Cardiac septum (tissue), 1 donor: ENCODE measurements at places on chromosomes 1 and 21. TPM values are rescaled to one million over a fixed set of nuclear protein-coding genes. Genes with fewer than 3 reads are reported as not detected.

DNA sequence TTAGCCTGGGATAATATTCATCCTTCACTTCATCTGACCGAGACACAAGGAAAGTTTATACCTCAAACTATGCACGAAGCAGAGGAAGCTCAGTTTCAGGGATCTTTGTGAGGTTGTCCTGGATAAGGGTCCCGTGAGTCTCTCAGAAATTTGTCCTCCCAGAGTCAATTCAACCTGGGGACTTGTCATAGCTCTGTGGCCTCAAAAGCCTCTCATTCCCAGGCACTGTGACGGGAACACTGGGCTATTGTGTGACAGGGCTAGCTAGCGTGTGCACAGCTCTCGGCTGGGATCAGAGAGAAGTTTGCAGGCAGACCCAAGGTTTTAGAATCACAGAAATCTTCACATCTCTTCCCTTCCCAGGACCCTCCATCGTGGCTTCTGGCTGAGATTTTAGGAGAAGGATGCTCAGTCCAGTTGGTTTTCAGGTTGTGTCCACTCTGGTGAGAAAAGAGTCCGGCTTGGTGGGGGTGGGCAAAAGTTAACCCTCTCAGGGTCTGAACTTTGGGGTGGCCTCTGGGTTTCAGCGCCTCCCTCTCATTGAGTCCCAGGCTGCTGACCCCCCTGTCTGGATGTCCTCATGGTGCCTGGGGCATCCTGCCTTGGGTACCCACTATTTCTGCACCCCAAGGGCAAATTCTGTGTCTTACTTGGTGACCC, 20.4 kb upstream of the LBR start:
- no peak for DNase-seq

DNA sequence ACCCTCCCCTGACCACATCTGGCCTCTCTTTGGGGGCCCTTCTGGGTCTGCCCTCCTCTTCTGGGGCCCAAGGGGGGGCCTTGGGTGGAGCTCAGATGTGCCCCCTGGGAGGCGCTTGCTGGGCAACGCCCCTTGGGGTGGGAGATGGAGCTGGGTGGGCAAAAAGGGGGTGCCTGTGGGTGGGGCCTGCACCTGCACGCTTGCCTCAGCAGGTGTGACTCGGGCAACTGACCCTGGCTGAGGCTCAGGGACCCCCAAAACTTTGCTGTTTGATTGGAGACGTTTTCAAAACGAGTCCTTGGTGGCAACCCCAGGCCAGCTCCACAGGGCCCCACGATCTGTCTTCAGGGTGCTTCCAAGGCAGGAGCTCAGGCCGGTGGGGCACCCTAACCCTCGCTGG, 105.3 kb downstream of the SIK1 start:
- no peak for DNase-seq

DNA sequence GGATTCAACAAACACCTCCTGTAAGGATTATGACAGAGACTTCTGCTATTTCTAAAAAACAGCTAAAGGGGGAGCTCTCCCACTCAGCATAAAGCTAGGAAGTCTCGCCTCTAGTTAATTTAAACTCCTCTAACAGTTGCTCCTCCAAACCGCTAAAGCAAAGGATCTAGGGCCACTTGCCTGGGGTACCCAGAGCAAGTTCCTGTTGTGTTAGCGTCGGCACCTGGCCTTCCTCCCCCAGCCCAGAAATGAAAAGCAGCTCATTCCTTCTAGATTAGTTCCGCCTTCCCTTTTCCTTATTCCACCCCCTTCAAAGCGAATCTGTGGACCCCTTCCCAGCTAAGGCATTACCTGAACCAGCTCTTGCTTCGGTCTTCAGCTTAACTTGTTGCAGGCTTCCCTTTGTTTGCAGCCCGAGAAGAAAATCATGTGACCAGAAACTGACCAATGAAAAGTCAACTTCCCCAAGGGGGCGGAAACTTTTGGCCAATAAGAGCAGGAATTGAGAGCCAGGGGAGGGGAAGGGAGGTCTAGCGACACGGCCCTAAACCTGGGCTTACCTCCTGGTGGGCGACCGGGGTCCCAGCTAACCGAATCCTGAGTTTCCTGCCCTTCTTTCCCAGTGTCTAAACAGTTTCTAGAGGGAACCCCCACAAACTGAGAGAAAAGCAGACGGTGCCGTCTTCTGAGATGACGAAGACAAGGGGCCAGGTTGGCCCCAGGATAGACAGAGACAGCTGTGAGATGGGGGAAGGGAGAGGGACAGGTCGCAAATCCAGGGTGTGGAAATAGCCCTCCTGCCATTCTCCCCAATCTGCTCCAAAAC, at the start of gene PBXIP1:
TSS of gene PBXIP1 (minus strand) at position 382 of the 826 bp plus-strand sequence. CDS start 2,378 bp downstream, outside the sequence.
- peak; percentile 90 for DNase-seq

TMIGD3 gene
- total RNA-seq: 0.32 TPM

DNA sequence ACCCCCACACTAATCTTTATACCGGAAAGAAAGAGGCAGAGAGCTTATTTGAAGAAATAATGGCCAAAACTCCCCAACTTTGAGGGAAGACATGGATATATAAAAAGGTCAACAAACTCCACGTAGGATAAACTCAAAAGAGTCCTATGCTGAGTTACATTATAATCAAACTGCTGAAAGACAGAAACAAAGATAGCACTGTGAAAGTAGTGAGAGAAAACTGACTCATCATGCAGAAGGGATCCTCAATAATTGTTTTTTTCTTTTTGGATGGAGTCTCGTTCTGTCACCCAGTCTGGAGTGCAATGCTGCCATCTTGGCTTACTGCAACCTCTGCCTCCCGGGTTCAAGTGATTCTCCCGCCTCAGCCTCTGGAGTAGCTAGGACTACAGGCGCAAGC, 48.5 kb upstream of the TTC39A start:
- DNase-seq: no peak

DNA sequence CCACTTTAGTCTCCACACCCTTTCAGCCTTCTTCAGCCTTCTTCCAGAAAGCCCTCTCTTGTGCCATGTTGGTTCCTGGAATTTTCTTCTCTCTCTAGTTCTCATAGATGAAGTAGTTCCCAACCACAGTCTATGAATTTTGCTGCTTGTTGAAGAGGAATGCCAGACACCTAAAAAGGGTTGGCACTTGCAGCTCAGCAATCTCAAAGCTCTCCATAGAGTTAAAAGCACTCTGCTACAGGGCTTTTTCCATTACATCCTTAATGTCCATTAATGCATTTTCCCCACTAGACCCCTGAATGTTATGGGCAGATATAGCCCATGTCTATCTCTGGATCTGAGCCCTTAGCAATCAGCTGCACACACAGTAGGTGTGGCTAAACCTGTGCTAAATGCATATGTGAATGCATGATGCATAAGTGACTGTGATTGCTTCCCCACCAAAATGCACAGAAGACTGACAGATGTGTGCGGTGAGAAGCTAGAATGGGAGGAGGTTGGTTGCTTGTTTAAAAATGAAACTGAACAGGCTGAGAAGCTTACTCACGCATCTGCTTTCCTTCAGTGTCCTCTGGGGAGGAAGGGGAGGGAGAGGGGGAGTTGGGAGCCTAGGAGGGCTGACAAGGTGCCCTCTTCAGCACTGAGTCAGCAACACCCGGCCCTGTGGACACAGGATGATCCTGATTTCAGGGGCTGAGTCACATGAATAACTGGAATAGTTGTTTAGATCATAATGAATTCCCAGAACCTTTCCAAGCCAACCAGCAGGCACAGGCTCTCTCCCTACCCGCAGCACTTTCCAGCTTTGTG, 146.1 kb upstream of the FGGY start:
- DNase-seq: peak; percentile 89

HDAC1 gene
- 29.9 TPM for total RNA-seq

DNA sequence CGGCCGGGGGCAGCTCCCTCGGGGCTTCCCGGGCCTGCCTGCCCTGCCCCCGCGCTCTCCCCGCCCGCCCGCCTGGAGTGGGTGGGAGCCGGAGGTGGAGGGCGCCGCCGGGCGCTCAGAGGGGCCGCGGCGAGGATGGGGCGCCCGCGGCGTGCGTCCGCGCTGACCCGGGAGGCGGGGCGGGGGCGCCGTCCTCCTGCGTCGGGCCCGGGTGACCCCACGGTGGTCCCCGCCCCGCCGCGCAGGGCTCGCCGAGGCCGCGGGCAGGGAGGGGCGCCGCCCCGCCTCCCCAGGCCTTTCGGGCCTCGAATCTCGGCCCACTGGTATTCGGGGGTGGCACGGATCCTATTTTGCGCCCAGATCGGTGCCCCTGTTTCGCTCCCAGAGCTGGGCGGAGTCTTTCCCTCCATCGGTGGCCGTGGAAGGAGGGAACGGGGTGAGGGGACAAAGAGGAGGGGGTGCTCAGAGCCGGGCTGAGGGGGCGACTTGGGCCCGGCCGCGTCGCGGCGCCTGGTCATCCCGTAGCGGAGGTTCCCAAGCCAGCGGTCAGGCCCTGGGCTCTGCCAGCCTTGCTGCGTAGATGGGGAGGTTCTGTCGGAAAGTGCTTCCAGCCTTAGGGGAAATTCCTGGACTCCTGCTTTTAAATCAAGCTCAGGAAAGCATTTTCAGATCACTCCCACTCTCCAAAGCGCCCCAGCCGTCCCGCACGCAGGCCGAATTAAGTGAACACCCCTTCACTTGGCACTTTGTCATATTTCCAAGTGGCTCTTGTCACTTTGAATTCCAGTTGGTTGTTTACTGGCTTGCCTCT, 545 bp downstream of the PATJ start:
- peak; percentile 79 for DNase-seq

- no peak for DNase-seq
These were observed 3.6 kb upstream of the CRABP2 start for GRCh38 chr1:156709031-156709430.

DNA sequence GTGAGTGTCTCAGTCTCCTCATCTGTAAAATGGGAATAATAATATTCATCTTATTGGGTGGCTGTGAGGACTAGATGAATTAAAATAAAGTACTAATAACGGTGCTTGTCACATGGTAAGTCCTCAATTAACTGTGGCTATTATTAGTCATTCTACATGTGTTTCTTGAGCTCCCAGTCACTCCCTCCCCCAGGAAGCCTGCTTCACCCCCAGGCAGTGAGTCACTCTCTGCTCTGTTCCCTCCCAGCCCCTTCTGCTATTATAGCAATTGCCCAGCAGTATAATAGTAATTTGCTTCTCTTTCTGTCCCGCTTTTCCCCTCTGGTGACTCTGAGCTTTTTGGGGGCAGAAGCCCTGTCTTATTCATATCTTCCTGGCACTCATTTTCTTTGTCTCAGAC, 102.0 kb downstream of the BEND5 start:
- DNase-seq: no peak

DNA sequence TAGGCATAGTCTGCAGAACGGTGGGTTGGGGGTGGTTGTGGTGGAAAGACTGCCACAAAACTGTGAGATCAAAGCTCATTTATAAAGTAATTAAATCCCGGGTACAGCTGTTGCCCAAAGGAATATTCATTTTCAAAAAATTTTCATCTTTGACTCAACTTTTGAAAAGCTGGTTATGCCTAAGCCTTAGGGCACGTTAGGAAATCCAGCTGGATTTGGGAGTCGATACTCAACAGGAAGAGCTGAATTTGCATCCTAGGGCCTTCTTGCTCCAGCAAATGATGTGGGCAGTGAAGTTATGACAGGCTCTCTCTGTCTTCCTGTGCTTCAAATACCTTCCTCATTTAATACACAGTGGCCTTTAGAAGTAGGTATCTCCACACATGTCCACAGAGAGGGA, 31.7 kb downstream of the ZP4 start:
- DNase-seq: no peak

ITLN2 gene
- total RNA-seq: not detected

OR2L3 gene
- total RNA-seq: not detected

- no peak for DNase-seq
These were observed 734 bp downstream of the MED18 start for GRCh38 chr1:28329395-28330153.

OR2T2 gene
- not detected for total RNA-seq

- no peak for DNase-seq
These were observed 417.7 kb upstream of the KAZN start for GRCh38 chr1:14180738-14181137.

- no peak for DNase-seq
These were observed 5.8 kb downstream of the MAPKAPK2 start for GRCh38 chr1:206690516-206690915.

TTLL10 gene
- total RNA-seq: 0.22 TPM

- no peak for DNase-seq
These were observed 3.0 kb downstream of the CRYBG2 start for GRCh38 chr1:26350701-26351589.

- no peak for DNase-seq
These were observed 111.9 kb upstream of the SLC44A3 start for GRCh38 chr1:94708299-94708685.

DONSON gene
- 8.2 TPM for total RNA-seq

GRCh38 chr1:234538930-234539649, 60.1 kb upstream of the TARBP1 start:
- no peak for DNase-seq

DNA sequence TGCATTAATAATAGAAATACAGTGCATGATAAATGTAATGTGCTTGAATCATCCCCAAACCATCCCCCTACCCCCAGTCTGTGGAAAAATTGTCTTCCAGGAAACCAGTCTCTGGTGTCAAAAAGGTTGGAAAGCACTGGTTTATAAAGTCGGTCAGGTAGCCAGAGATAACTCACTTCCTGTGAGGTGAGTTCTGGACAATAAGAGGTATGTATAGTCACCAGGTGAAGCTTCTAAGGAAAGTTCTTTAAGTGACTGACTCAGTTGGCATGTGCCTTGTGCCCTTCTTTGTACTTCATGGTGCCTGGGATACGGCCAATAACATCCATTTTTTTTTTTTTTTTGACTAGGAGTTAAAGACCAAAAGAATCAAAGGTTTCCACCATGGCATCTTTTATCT, 103.7 kb downstream of the GPATCH2 start:
- no peak for DNase-seq

DNA sequence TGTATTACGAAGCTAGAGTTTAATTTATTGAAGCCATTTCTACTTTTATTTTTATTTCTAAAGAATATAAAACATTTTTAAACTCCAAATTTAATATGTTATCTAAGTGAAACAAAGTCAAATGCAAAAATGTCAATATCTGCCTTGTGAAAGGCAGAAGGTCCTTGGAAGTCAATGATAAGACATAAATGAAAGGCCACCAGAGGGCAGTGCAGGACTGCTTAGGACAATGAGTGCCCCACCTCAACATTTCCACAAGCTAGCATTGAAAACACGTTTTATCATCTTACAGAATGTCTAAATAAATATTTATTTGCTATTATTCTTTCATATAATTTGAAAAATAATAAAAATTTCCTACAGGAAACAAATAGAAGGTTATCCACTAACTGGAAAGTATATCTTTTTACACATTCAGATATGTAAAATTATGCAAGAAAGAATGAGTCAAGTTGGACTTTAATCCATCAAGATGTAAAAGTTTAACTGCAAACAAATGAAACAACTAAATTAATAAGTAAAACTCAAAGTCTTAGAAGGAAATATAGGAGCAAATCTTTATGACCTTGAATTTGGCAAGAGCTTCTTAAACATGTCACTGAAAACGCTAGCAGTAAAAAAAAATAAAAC, 140.1 kb upstream of the FMN2 start:
- no peak for DNase-seq

DNA sequence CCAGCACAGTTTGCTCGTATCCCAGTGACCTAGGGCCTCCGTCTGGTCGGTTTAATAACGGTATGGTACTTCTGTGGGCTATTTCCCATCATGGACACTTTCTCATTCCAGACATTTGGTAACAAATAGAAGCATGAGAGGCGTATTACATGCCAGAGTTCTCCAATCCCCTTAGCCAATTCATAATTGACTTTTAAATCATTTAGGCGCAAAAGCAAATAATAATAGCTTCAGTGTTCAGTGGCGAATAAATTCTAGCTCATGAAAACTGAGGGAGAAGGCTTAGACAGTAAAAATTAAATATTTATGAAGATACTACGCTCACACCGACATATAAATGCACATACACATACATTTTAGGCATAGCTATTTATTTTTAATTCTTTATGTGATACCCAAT, 50.6 kb downstream of the CD247 start:
- DNase-seq: no peak
